Panc1 (cell line): ENCODE measurements at places on chromosomes 11 and 22. TPM values are rescaled to one million over a fixed set of nuclear protein-coding genes. Genes with fewer than 3 reads are reported as not detected.

GRCh38 chr11:123475469-123475868 is 45.4 kb downstream of the GRAMD1B start:
- no peak for DNase-seq

DNA sequence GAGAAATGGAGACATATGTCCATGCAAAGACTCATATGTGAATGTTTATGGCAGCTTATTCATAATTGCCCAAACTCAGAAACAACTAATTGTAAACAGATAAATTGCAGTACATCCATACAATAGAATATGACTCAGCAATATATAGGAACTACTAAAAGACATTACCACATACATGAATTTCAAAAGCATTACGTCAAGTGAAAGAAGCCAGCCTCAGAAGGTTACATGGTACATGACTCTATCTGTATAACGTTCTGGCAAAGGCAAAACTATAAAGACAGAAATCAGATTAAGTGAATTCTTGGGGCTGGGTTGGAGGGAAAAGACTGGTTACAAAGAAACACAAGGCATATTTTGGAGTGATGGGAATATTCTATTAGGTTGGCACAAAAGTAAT is 7.2 kb downstream of the KCTD21 start:
- no peak for DNase-seq

BARX2 gene
- total RNA-seq, result 3.9 TPM

TMPRSS4 gene
- not detected for total RNA-seq

ZDHHC5 gene
- 80.6 TPM for total RNA-seq

- no peak for DNase-seq
These were observed 116.6 kb upstream of the THY1 start for GRCh38 chr11:119539583-119539982.

- DNase-seq, result no peak
These were observed 383.4 kb downstream of the TBC1D22A start for GRCh38 chr22:47145883-47146282.

GRCh38 chr11:82229341-82229740 is 504.3 kb downstream of the FAM181B start:
- DNase-seq, result no peak

DNA sequence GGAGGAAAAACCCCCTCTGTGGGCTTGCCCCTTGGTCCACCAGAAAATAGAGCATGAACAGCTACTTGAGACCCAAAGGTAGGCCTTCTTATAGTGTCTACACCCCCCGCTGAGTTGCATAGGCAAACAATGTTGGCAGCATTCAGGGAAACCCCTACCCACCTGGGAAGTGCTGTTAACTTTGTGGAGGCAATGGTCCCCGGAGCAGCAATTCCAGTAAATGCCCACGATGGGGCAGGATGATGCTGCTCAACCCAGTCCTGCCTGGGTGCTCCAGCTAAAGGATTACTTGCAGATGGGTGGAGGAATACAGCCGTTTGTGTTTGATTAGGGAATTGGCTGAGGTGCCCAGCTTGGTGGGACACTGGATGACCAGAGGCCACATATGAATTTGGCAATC is 381.3 kb upstream of the ANO5 start:
- DNase-seq, result no peak

APOBEC3F gene
- total RNA-seq, result 7.7 TPM

MN1 gene
- total RNA-seq, result 0.51 TPM

DNA sequence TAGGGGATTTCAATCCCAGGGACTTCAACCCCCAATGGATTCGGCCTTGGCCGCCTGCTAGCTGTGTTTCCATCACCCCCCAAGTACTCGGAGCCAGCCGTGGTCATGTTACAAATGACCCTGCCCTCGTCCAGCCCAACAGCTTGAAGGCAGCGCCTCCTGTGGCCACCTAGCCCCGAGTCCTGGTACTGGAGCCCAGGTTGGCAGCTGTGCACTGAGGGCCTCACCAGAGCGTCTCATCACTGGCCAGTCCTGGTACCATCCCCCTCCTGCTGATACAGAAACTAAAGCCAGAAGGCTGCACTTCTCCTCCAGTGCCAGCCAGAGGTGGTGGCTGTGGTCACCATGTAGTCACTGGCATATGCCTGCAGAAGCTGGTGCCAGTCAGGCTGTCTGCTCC is 44.9 kb upstream of the FADD start:
- no peak for DNase-seq

DNA sequence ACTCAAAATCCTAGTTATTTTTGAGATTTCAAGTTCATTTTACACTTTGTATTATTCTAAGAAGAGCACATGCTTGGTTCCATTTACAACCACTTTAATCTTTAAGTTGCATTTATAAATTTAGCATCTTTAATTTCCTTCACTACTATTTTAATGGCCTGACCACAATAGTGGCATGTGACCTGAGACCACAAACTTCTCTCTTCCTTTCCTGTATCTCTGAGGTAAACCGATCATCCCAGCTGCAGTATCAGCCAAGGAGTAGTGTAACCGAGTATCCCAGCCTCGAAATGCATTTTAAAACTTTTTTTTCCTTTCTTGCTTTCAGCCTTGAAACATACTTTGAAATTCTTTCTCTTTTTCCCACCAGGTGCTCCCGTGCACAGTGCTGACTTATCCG is 28.7 kb upstream of the CBX6 start:
- no peak for DNase-seq

DNA sequence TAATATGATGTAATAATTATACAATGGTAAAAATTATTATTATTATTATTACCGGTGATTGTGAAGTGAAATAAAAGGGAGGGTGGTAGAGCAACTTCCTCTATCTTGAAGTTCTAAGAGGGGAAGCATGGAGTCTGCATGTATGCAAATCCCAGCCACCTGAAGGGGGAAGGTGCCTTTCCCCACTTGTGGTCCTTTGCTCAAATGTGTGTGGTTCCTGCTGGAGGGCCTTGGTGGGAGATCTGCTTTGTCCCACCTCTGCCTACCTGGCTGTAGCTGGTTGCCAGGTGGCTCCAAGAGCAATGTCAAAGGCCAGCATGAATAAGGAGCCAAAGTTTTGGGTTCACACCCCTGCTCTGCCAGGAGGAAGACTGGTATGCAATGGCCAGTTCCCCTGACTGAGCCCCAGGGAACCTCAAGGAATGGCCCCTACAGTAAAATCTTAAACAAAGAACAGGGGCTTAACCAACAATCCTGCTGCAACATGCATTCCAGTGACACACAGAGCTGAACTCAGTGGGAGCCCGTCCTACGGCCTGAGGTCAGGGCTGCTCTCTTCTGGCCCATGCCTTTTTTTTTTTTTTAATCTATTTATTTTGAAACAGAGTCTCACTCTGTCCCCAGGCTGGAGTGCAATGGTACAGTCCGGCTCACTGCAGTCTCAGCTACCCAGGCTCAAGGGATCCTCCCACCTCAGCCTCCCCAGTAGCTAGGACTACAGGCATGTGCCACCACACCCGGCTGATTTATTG is 8.5 kb downstream of the TMEM132A start:
- DNase-seq, result no peak

TIMP3 gene
- total RNA-seq, result 0.67 TPM

DNA sequence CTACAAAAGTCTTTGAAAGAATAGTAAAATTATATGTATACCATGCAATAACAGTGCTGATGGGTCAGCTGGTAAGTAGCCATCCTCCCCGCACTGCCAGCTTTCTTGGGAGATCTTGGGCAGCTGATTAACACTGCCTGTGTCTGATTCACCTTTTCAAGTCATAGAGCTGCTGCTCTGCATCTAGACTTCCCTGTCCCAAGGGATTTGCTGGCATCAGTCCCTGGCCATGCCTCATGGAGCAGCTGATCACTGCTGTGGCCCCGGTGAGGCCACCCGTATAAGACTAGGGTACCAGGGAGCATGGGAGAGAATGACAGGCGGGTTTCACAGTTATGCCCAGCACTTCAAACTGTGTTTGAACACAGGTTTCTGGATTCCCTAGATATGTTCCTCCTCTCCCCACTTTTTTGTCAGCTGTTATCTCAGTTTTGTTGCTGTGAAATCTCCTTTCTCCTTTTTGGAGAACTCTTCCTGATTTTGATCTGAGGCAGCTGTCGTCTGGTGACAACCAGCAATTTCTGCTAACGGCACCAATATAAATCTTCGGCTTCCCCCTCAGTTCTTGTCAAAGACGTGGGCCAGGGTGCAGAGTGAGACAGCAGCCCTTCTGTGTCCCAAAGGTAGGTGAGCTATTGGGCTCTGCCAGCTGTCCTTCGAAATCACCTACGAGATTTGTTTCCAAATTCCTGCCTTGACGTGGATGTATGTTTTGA is 438.9 kb downstream of the NTM start:
- no peak for DNase-seq

GRCh38 chr11:90250970-90251369 is 28.1 kb upstream of the CHORDC1 start:
- no peak for DNase-seq

MMP8 gene
- not detected for total RNA-seq

TYMP gene
- total RNA-seq, result 56.0 TPM

DNA sequence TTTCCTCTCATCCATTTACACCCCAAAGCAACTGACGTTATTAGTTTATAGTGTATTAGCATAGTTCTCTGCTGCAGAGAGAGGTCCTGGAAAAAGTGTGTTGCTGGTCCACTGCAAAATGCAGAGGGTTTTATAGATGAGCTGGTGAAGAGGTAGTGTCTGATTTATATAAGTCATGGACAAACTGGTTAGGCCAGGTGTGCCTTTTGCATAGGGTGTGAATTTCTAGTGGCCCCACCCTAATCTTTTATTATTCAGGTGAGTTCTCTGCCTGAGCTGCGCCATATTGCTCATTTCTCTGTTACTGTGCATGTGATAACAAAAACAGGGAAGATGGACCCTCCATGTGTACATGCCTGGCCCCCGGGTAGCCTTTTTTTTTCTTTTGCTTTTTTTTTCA is 43.1 kb upstream of the TRIM77 start:
- no peak for DNase-seq

- DNase-seq, result no peak
These were observed 169.1 kb downstream of the CADM1 start for GRCh38 chr11:115334932-115335788.

DDIAS gene
- 22.9 TPM for total RNA-seq

MMP1 gene
- total RNA-seq, result 0.15 TPM

- DNase-seq, result no peak
These were observed 1.9 kb upstream of the ZBTB16 start for GRCh38 chr11:114057605-114058004.

DNA sequence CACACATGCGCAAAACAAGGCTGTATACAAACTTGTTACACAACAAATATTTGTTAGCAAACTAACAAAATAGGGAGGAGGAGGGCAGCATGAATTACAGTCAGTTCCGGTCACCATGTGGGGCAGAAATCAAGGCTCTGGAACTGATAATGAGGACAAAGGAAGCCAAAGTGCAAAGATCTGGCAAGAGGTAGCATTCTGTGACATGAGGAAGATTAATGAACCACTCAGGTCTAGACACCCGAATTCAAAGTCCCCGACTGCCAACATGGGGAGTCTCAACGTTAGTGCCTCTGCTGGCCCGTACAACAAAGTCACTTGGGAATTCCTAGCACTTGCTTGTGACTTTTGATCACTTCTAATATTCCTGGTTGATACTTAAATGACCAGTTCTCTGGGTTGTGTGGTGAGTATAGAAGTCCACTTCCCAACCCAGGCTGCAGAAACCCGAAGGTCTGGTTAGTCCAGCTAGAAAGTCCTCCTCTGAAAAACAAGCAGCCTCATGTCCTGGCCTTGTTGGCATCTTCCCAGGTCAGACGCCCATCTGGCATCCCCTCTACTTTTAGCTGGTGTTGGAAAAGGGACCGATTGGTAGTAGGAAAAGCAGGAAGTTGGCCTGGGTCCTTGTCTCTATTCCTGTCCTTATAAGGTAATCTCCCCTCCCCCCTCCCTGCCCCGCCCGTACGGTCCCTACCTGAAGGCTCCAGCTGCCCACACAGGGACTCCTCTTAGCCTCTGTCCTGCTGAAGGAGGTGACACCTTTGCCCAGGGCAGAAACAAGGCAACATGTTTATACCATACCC is 1.6 kb downstream of the SUN2 start:
- no peak for DNase-seq

ZNRF3 gene
- 7.3 TPM for total RNA-seq

GRCh38 chr22:38738475-38739070 is 17.2 kb downstream of the SUN2 start:
- DNase-seq, result no peak

DNA sequence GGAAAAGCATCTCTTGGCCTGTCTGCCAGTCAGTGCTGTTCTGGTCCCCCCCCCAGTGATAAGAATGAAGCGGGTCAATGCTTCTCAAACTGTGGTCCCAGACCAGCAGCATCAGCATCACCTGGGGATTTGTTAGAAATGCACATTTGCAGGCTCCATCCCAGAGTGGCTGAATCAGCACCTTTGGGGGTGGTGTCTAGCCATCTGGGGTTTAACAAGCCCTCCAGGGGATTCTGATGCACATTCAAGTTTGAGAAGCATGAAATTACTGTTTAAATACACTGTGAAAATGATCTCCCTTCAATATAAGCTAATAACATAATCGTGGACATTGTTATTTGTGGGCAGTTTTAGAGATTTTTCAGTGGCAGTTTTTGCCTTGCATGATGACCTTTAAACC is 133.5 kb downstream of the MYO18B start:
- DNase-seq, result no peak

KRTAP5-7 gene
- total RNA-seq, result not detected

- no peak for DNase-seq
These were observed at the start of gene TRPM5 for GRCh38 chr11:2443881-2444820. TRPM5 (minus strand) TSS chr11:2444514; CDS start chr11:2423036, 21,478 bp downstream.

CAPN5 gene
- total RNA-seq, result 17.3 TPM

EML3 gene
- total RNA-seq, result 88.8 TPM

CASP1 gene
- total RNA-seq, result 2.1 TPM

DBX1 gene
- not detected for total RNA-seq

DNA sequence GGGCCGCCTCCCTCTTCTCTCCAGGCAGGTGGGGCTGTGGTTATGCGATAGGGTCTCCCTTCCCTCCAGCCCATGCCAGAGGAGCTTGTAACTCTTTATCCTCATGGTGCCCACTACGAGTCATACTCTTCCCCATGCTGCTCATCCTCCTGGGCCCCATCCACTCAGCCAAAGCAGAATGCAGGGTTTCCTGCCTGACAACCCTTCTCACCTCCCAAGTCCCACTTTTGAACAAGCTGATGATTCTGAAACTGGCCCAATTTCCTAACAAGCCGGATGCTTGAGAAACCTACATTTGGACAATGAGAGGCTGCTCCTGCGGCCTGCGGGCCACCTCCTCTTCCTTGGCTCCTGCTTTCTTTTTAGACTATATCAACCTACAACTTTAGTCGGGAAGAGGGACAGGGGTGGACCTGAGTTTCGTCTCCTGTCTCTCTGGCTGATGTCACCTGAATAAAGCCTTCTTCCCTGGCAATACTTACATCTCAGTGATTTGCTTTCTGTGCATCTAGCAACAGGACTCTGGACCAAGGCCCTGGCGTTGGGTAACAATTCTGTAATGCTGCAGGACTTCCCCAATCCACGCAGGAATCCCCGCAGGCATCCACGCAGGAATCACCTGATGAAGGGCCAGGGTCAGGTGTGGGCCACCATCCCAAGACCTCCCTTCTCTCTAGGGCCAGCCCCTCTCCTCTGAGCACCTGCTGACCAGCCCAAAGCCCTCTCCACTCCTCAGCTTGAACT is 1.5 kb upstream of the NDUFS8 start:
- no peak for DNase-seq

DNA sequence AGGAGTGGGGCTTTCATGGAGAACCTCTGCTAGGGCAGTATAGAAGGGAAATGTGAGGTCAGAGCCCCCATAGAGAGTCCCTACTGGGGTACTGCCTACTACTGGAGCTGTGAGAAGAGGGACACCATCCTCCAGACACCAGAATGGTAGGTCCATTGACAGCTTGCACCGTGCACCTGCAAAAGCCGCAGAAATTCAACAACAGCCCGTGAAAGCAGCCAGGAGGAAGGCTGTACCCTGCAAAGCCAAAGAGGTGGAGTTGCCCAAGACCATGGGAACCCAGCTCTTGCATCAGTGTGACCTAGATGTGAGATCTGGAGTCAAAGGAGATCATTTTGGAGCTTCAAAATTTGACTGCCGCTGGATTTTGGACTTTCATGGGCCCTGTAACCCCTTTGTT is 245.6 kb downstream of the TENM4 start:
- no peak for DNase-seq
